ENCODE measurements at places on chromosomes 4 and X. TPM values are rescaled to one million over a fixed set of nuclear protein-coding genes. Genes with fewer than 3 reads are reported as not detected.

The SLC2A9 gene
- polyA plus RNA-seq = 4.3 TPM

The FTSJ1 gene
- polyA plus RNA-seq = 44.4 TPM

The MRPS18C gene
- polyA plus RNA-seq = 55.6 TPM

The PPEF1 gene
- 0.78 TPM for polyA plus RNA-seq

The PCYT1B gene
- 7.0 TPM for polyA plus RNA-seq

The BEX5 gene
- 2.5 TPM for polyA plus RNA-seq

The HDAC6 gene
- polyA plus RNA-seq = 166 TPM

The HS6ST2 gene
- polyA plus RNA-seq = 17.6 TPM

DNA sequence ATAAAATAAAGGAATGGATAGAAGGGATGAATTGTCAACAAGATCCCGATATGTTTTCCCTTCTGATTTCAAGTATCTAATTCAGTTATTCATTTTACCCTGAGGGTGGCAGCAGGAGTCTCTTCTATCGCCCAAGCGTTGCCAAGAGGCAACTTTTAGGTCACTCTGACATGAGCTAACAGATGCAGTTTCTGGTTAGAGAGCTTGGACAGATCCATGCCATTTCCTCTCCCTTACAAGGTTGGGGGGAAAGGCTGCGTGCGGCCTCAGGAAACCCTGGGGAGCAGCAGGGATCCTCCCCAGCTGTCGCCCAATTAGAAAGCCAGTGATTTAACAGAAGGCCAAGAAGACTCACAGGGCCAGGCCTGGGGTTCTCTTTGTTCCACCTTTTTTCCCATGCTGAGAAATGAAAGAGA is 35.3 kb upstream of the WAS start:
- no peak for DNase-seq

GRCh38 chrX:102959471-102959870 is 22.4 kb downstream of the RAB40AL start:
- DNase-seq = no peak

- no peak for DNase-seq
Measured at GRCh38 chr4:112901962-112902411, 147.5 kb upstream of the ANK2 start.

DNA sequence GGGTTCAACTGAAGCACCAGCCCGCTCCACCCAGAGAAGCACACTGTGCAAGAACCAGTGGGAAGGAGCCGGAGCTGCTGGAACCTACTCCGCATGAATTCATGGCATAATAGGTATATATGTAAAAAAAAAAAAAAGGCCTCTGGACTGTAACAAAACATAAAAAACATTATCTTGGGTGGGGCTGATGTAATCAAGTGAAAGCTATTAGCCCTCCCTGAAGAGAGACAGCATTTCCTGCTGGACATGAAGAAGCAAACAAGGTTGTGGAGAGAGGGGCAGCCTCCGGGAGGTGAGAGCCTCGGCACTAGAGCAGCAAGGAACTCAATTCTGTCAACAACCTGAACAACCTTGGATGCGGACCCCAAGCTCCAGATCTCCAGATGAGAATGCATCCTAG is 50.7 kb downstream of the PLAC1 start:
- no peak for DNase-seq

DNA sequence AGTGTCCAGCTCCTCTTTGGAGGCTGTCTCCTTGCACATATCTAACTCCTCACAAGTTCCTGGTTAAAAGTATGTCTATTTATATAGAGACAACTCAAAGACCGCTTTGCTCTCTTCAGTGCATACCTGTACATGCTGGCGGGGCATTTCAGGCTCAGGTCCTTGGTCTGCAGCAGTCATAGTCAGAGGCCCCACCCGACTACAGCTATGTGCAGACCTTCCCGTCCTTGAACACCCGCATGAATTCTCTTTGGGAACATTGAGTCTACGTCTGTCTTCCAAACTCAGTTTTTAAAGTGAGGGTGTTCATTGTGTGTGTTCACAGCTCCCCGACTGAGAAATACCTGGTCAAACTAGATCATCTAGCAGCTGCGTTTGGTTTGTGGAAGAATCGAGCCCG is 4.2 kb downstream of the BCOR start:
- DNase-seq = no peak

GRCh38 chr4:121177246-121178137 is 13.4 kb upstream of the TNIP3 start:
- DNase-seq = no peak

DNA sequence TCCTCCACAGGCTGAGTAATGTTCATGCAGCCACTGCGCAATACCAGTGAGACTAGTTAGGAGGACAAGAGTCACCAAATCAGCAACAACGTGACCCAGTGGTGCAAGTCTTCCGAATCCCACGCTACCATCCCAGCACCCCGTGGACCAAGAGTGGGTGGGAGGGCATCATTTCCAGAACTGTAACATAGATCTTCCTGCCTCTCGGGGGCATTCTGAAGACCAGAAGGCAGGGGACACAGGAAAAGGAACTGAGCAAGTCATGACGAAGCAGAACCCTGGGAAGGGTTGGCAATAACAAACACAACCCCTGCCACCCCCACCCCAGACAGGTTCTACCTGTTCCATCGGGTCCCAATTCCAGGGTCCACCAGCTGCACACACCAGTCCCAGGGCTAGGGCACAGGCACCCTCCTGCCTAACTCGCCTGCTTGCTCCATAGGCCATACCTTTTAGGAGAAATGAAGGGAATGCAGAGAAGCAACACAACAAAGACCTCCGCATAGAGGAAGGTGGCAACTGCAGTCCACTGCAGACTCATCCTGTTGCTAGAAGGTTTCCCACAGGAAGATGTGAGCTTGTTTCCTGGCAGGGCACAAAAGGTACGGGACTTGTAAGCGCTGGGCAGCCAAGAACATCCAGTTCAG is 1.4 kb downstream of the BCAP31 start:
- DNase-seq = no peak

DNA sequence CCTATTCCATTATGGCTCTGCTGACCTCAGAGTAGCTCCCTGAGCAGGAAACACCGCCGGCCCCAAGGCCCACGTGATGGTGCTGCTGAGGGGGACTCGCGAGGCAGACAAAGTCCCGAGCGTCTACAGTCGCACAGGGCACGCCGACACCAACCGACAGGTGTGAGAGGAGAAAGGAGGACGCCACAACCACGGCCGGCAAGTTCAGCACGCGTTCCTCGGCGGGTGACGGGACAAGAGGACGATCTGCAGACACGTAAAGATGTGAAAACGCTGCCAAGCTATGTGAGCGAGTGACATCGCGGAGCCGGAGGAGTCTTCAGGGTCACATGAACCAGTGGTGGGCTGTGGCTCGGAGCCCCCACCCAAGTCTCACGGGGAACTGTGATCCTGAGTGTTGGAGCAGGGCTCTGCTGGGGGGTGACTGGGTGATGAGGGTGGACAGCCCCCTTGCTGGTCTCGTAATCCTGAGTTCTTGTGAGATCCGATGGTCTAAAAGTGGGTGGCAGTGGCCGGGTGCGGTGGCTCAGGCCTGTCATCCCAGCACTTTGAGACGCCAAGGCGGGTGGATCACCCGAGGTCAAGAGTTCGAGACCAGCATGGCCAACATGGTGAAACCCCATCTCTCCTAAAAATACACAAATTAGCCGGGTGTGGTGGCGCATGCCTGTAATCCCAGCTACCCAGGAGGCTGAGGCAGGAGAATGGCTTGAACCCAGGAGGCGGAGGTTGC is 34.0 kb downstream of the PPP2R3B start:
- no peak for DNase-seq

GRCh38 chrX:22012051-22012450 is 20.1 kb upstream of the PHEX start:
- no peak for DNase-seq

- DNase-seq = no peak
Measured at GRCh38 chr4:55967376-55967775, 18.6 kb downstream of the CEP135 start.

- no peak for DNase-seq
Measured at GRCh38 chr4:188780686-188781085, 641.4 kb downstream of the TRIML1 start.

GRCh38 chr4:66404141-66404540 is 733.9 kb upstream of the EPHA5 start:
- no peak for DNase-seq

GRCh38 chr4:67522230-67522629 is 23.1 kb downstream of the CENPC start:
- no peak for DNase-seq

DNA sequence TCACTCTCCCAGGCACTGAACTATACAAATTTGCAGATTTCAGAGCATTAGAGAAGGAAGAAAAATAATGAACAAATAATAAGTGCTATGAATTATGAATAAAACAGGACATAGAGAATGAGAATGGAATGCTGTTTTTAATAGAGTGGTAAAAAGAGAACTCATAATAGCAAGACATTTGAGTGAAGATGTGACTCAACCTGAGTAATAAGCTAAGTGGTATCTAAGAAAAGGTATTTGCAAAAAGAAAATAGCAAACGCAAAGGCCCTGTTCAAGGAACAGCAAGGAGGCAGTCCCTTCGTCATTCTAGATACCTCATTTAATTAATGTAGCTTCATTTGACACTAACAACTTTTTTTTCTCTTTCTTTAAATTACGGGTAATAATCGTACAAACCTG is 1910.0 kb upstream of the TENM3 start:
- no peak for DNase-seq

- no peak for DNase-seq
Measured at GRCh38 chr4:41709844-41710481, 38.6 kb downstream of the PHOX2B start.

- DNase-seq = no peak
Measured at GRCh38 chrX:14309431-14309830, 219.9 kb upstream of the GLRA2 start.

DNA sequence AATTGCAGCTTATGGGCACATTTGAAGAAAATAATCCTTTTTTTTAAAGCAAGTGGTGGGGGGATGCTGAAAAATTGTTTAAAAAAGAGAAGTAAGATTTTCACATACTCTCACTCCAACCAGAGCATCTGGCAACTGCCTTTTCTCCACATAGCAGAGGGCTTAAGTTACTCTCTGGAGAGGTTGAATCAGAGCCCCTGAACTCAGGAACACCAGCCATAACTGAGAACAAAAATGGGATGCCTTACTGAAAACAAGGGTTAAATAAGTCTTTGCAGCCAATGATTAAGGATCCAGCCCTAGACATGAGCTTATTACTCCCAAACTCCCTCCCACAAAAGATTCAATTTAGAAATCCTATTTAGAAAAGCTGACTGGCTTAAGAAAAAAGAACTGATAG is 27.5 kb downstream of the CASK start:
- DNase-seq = no peak

GRCh38 chr4:100539706-100540105 is 21.9 kb upstream of the EMCN start:
- no peak for DNase-seq

GRCh38 chrX:9249051-9249846 is 215.3 kb upstream of the FAM9B start:
- no peak for DNase-seq

DNA sequence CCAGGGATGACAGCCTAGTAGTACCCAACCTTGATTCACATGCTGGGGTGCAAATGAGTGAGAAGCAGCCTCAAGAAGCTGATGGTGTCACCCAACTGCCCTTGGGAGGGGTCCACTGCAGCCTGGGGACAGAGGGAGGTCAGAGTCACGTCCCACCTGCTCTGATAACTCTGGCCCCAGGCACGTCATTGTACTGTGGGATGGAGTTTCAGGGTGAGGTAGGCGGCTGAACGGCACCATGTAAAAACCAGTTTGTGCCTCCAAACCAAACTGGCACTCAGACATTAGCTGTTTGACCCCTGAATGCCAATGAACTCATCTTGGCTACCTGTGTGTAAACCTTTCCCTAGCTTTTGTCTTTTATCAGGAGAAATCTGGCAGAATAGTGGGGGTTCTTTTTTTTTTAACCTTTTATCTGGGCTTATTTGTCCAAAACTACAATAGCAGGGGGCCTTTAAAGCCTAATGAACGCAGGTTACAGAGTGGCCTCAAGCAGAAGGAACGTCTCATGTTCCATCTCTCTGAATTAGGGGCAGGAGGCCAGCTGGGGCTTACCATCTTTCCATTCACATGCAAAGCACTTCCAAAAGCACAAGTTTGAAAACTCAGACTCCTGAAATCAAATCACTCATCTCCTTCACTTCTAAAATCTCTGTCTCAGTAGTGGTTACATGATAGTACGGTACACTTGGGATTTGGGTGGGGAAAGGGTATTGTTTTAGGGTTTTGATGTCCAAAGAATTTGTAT is 89.4 kb downstream of the IRF2 start:
- no peak for DNase-seq

GRCh38 chr4:187937557-187937956 is 58.0 kb upstream of the ZFP42 start:
- no peak for DNase-seq

Data from left lung (tissue), 14 donors.